SK-N-SH (cell line): ENCODE measurements at places on chromosomes 7 and 10. TPM values are rescaled to one million over a fixed set of nuclear protein-coding genes. Genes with fewer than 3 reads are reported as not detected.

The TRPV5 gene
- not detected in 2 replicates for polyA plus RNA-seq

The RNF32 gene
- 2.2 and 2.3 TPM in 2 replicates for polyA plus RNA-seq

The CALML5 gene
- polyA plus RNA-seq, result not detected in 2 replicates

The EVX1 gene
- not detected in 2 replicates for polyA plus RNA-seq

The LAMB4 gene
- 0.24 and 0.36 TPM in 2 replicates for polyA plus RNA-seq

The PYROXD2 gene
- polyA plus RNA-seq, result 26.5 and 26.7 TPM in 2 replicates

The SNCG gene
- 3.8 and 4.3 TPM in 2 replicates for polyA plus RNA-seq

The AEBP1 gene
- 40.3 and 105 TPM in 2 replicates for polyA plus RNA-seq

The DMTF1 gene
- 108 and 177 TPM in 2 replicates for polyA plus RNA-seq

The ADRB1 gene
- polyA plus RNA-seq, result not detected in 2 replicates

The UNC5B gene
- polyA plus RNA-seq, result 12.2 and 13.8 TPM in 2 replicates

The SEMA3E gene
- polyA plus RNA-seq, result under 0.01 and 0.05 TPM in 2 replicates

The MCM10 gene
- polyA plus RNA-seq, result 5.1 and 5.5 TPM in 2 replicates

DNA sequence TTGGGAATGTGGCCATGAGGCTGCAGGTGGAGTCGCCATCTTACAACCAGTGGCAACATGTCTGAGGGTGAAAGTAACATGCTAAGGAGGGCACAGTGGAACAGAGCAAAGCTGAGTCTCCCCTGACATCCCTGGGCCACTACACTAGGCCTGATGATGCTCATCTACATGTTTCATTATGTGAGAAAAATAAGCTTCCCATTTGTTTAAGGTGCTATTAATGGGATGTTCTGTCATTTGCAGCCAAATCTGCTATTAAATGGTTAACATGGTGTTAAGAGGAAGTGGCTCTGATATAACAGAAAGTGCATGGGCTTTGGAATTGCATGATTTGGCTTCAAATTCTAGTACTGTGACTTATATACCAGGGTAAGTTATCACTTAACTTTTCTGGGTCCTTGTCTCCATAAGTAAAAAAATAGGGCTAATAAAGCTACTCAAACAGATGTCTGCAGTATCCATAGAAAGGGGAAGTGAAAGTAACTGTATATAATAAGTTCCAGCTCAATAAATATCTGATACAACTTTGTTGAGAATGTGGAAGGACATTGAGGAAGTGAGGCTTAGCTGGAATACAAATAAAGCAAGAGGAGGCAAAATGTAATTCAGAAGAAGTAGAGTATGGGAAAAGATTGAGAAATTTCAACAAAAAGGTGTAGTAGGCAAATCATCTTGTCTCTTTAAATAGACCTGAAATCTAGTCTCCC is 158.9 kb downstream of the RTKN2 start:
- no peak overlapping the region for H3K4me3 ChIP-seq
- H3K4me1 ChIP-seq, result peaks cover 8% of the 10 kb centered on the region; the same call in 1 of the 2 replicates
- no peaks in the 10 kb centered on the region for H3K36me3 ChIP-seq
- H3K27ac ChIP-seq, result no peak overlapping the region

GRCh38 chr7:92588561-92588960 is 1.6 kb downstream of the FAM133B start:
- H3K4me3 ChIP-seq, result peak overlapping the region; percentile 82
- H3K27me3 ChIP-seq, result no peaks in the 10 kb centered on the region
- H3K27ac ChIP-seq, result no peak overlapping the region
- peaks cover 17% of the 10 kb centered on the region; the same call in 1 of the 2 replicates for H3K4me1 ChIP-seq
- H3K36me3 ChIP-seq, result peaks cover 14% of the 10 kb centered on the region; the same call in 1 of the 2 replicates

DNA sequence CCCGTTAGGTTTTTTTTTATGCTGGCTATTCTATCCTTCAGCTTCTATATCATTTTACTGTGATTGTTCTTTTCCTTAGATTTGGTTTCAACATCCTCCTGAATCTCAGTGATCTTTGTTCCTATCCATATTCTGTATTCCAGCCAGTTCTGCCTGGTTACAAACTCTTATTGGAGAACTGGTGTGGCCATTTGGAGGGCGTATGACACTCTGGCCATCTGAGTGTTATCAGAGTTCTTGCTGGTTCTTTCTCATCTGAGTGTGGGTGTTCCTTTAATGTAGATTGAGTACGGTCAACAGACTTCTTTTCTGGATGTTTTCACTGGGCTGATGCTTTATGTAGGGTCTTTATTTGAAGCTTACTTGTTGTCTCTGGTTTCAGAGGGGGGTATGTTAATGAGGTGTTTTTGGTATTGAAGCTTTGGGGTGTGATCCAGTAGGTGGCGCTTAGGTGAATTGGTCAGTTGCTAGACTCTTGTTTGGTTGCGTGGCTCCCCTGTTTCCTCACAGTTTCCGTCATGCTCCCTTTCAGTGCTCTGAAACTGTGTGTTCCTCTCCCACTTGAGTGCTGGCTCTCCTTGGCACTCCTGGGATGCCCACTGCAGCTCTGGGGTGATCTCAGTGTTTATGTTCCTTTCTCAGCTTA is 80.7 kb downstream of the FANK1 start:
- no peak for DNase-seq
- no peaks in the 10 kb centered on the region for H3K36me3 ChIP-seq
- no peak overlapping the region for H3K4me3 ChIP-seq
- no peaks in the 10 kb centered on the region for H3K4me1 ChIP-seq
- no peak overlapping the region for H3K27ac ChIP-seq
- H3K27me3 ChIP-seq, result no peaks in the 10 kb centered on the region

DNA sequence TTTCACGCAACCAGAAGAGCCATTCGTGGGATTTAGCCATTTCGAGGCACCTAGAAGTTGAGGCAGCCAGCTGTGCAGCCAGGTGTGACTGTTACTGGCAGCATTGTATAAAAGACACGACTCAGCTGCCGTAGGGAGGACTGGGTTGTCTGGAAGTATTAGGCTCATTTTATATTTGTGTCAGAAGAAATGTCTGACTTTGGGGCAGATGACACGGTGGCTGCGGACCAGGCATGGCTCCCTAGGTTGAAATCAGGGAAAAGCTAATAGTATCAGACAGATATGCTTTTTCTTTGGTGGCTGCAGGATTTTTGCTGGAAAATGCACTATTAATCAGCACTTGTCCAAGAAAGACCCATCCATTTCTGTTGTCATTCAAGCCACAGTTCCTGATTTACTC is 4.2 kb upstream of the DPYSL4 start:
- no peak overlapping the region for H3K4me3 ChIP-seq
- H3K27me3 ChIP-seq, result no peaks in the 10 kb centered on the region
- no peaks in the 10 kb centered on the region for H3K36me3 ChIP-seq
- no peak for DNase-seq
- no peak overlapping the region for H3K27ac ChIP-seq

DNA sequence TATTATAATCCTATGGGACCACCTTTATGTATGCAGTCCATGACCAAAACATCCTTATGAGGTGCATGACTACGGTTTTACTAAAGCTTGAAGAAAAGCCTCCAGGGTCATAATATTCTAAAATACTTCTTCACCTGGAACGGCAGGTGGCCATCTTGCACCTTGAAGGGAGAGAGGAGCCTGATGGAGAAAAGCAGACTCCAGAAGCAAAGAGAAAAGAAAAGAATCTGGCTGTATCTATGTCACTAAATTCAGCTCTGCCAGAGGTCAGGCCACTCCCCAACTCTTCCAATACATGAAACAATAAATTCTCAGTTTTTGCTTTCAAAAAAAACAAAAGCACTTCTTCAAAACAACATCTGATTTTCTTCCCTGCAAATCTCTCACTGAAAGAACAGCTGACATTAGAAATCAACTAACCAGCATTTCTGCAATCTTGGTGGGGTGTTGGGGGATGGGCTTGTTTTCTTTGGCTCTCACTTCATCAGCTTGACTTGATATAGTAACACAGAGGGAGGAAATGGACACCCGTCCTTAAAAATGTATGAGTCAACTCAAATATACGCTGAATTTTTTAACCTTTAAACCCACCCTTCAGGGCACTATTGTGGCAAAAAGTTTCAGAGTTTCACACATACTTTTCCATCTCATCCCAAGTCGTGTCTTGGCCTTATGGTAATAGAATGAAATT is 21.7 kb downstream of the HIBADH start:
- 0 out of 2 replicates have a peak overlapping the region, but pooled peaks have one; percentile 2 for H3K4me3 ChIP-seq
- peak overlapping the region; percentile 35 for H3K27ac ChIP-seq
- no peaks in the 10 kb centered on the region for H3K36me3 ChIP-seq
- no peaks in the 10 kb centered on the region for H3K27me3 ChIP-seq
- no peak for DNase-seq

DNA sequence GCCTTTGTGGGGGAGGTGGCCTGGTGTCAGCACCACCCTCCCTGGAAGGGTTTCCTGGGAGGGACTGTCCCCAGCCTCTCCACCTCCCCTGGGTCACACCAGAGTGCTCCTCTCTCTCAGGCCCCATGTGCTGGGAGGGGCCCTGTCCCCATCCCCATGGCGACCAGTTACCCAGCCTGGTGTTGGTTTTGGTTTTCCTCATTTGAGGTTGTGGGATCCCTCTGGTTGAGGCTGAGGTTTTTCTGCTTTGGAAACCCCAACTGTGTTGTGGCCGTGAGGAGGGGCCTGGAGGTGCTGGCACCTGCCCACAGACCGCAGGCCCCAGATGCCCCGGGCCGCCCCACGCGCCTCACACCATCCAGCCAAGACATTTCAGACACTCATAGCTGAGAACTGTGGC is 106.3 kb downstream of the GRK5 start:
- no peaks in the 10 kb centered on the region for H3K36me3 ChIP-seq
- DNase-seq, result no peak
- H3K27me3 ChIP-seq, result no peaks in the 10 kb centered on the region

GRCh38 chr10:88472540-88472939 is 110.6 kb downstream of the RNLS start:
- no peaks in the 10 kb centered on the region for H3K27me3 ChIP-seq
- no peaks in the 10 kb centered on the region for H3K36me3 ChIP-seq
- H3K27ac ChIP-seq, result no peak overlapping the region
- no peak for DNase-seq

- no peak overlapping the region for H3K4me3 ChIP-seq
- peaks cover 7% of the 10 kb centered on the region; the same call in 1 of the 2 replicates for H3K36me3 ChIP-seq
- no peak overlapping the region for H3K27ac ChIP-seq
- no peaks in the 10 kb centered on the region for H3K4me1 ChIP-seq
- no peak for DNase-seq
Measured at GRCh38 chr10:59285848-59286247, 76.5 kb downstream of the FAM13C start.

DNA sequence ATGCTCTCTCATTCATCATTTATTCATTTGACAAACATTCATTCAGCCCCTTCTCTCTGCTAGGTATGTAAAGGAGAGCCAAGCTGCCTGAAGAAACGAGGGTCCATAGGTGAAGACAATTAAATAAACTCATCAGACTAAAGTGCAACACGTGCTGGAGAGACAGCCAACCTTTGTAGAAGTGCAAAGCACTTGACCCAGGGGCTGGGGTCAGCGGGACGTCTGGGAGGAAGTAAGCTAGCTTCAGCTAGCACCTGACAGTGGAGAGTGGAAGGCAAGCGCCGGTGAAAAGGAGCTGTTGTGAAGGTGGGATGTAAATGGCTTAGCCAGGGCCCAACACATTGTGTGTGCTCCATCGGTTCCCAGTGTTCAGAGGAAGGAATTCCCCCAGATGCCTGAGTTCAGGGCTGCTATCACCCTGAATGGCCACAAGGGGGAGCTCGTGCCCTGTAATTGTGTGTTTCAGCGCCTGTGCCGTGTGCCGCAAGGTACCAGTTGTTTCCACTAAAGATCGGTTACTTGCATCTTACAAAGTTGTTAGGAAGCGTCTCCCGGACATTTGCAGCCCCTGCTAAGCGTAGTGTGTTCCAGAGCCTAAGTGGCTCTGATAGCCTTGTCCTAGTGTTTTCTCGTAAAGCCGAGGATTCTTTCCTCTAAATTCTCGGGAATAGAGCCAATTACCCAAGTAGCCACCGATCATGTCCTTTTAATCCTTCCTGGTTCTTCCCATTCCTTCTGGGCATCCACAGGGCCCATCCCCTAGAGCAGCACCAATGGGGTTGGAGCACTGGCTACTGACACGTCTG is 30.6 kb downstream of the TLX1 start:
- H3K4me3 ChIP-seq, result peak overlapping the region; percentile 48
- H3K27ac ChIP-seq, result no peak overlapping the region
- H3K36me3 ChIP-seq, result no peaks in the 10 kb centered on the region
- H3K27me3 ChIP-seq, result peaks cover 33% of the 10 kb centered on the region
- peak; percentile 77 for DNase-seq

- DNase-seq, result peak; percentile 32
- peaks cover 8% of the 10 kb centered on the region; the same call in 1 of the 2 replicates for H3K36me3 ChIP-seq
- H3K27me3 ChIP-seq, result no peaks in the 10 kb centered on the region
- H3K4me1 ChIP-seq, result peaks cover 33% of the 10 kb centered on the region
- no peak overlapping the region for H3K4me3 ChIP-seq
Measured at GRCh38 chr10:13338390-13339110, 9.5 kb downstream of the SEPHS1 start.

DNA sequence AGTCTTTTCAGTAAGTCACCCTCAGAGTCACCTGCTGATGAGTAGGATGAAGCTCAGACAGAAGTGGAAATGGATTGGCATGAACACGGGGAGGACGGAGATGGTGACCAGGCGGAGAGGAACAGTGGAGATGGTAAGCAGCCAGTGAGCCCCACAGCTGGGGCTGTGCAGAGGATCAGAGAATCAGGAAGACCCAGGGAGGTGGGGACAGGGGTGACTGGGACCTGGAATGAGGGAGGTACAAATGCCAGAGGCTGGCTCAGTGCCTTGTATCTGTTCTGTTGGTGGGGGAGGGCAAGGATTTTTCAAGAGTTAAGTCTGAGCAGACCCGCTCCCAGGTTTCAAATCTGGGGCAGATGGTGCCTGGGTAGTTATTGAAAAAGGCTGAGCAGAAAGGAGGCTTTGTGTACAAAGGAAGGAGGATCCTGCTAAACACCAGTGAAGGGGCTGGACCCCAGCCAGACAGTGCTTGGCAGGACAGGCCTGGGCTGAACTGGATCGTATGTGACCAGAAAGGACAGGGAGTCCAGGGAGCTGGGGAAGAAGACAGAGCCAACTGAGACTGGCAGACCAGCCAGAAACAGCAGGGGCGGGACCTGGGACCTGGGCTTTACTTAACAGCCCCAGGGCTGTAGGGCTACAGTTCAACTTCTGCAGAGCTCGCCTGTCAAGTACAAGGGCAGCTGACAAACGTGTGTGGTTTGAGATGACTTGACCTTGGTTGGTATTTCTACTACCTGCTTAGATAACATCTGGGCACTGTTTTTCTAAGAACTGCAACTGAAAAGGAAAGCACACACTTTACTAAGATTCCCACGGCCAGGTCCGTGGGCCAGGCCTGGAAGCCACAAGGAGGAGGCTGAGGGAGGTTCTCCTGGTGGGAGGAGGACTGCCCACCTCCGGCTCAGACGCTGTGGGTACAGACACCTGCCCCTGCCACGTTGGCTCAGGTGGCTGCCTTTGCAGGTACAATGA is 13.2 kb upstream of the FRMPD2 start:
- no peak overlapping the region for H3K4me3 ChIP-seq
- H3K27ac ChIP-seq, result no peak overlapping the region
- no peaks in the 10 kb centered on the region for H3K36me3 ChIP-seq
- DNase-seq, result peak; percentile 22
- H3K27me3 ChIP-seq, result no peaks in the 10 kb centered on the region; the same call in 1 of the 2 replicates

- DNase-seq, result no peak
- H3K27me3 ChIP-seq, result no peaks in the 10 kb centered on the region
- no peaks in the 10 kb centered on the region for H3K36me3 ChIP-seq
Measured at GRCh38 chr7:29416276-29416937, 147.2 kb upstream of the PRR15 start.
